RKO (cell line): ENCODE measurements at places on chromosomes 16 and 17.

- no peak for DNase-seq
These were observed 14.1 kb downstream of the KRT39 start for GRCh38 chr17:40952661-40953060.

DNA sequence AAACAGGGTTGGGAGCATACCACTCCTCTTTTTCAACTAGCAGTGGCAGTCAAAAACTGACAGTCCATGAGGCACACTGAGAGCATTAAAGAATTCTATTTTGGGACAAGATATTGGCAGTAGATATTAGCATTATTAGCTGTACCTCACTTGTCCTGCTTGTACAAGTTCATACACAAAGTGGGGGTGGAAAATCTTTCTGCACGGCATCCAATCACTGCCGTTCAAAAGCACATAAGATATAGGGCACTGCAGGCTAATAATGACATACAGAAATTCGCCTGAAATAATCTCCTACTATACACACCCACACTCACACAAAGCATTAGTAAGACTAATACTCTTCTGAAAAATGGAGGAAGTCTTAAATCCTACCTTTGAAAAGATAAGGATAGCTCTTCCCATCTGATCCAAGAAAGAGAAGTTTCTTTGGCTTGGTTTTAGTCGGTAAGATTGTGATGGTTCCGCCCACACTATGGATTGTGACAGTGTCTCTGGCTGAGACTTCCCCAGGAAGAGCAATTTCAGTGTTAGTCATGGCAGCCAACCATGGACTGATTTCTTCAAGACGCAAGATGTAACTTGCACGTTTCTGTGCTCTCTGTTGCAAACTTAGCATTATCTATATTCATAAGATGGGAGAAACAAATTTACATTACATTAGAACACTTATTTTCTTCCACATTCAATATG is 40.6 kb upstream of the ARL6IP1 start:
- DNase-seq = no peak

DNA sequence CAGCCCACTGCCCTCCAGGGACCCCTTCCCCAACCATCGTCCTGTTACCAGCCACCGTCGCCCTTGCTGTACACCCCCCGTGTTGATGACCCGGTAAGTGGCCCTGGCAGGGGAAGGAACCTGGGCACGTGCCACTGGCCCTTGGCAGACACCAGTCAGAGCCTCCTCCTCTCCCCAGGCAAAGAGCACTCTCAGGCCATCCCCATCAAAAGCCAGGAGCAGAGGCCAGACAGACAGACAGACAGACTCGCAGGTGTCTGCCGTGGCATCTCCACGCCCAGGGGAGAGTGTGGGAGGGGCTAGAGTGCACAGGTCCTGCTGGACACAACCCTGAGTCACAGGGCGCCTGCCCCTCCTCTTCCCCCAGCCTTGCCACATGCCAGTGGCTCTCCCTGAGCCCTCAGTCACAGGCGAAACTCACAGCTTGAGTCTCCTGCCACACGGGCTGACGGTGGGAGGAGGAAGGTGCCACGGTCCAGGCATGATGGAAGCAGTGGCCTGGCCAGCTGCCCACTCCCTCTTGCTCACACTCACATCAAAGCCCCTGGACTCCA is 7.8 kb downstream of the CLCN7 start:
- no peak for DNase-seq

- DNase-seq = no peak
These were observed 73.4 kb downstream of the HELZ start for GRCh38 chr17:67171560-67171959.

DNA sequence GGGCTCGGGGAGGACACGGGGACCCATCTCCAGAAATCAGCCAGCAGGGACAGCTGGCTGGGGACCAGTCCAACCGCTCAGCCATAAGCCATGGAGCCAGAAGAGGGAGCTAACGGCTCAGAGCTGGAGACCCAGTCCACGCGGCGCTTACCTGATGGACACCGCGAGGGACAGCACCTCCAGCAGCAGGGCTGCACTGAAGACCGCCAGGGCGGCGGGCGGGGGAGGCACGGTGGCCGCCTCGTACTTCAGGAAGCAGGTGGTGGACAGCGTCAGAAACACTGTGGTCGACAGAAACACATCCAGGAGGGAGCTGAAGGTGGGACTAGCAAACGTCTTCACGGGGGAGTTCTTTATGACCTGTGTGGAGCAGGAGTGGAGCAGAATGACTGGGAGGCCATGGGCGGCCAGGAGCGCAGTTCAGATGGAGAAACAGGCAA is 102.6 kb upstream of the CREBBP start:
- no peak for DNase-seq

- no peak for DNase-seq
These were observed 5.2 kb upstream of the RAI1 start for GRCh38 chr17:17675925-17676534.

- DNase-seq = no peak
These were observed 898.5 kb downstream of the KCNJ2 start for GRCh38 chr17:71067669-71068407.

GRCh38 chr17:7721612-7722011 is 4.1 kb downstream of the DNAH2 start:
- DNase-seq = no peak

DNA sequence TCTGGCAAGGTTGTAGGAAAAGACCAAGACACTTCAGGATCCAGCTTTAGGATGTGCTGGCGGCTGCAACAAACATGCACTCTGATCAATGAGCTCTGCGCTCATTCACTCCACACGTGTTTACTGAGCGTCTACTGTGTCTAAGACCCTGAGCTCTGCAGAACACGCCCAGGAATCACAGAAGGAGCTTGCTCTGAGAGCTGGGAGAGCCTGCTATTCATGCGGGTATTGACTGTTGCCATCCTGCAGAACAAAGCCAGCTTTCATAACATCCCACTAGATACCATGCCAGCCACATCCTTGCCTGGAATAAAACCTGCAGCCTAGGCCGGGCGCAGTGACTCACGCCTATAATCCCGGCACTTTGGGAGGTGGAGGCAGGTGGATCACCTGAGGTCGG is 44.1 kb downstream of the NXN start:
- no peak for DNase-seq

GRCh38 chr17:47184681-47185080 is 4.4 kb downstream of the CDC27 start:
- DNase-seq = no peak

- DNase-seq = no peak
These were observed 4.3 kb downstream of the RHBDF1 start for GRCh38 chr16:67884-68789.
